Urothelium cell line (cell line): ENCODE measurements at places on chromosomes 6 and 20.
A peak's percentile ranks its signal among the peaks of the same experiment; 100 is the strongest.

GRCh38 chr20:10113746-10114145 is 79.0 kb downstream of the ANKEF1 start:
- no peak for DNase-seq

DNA sequence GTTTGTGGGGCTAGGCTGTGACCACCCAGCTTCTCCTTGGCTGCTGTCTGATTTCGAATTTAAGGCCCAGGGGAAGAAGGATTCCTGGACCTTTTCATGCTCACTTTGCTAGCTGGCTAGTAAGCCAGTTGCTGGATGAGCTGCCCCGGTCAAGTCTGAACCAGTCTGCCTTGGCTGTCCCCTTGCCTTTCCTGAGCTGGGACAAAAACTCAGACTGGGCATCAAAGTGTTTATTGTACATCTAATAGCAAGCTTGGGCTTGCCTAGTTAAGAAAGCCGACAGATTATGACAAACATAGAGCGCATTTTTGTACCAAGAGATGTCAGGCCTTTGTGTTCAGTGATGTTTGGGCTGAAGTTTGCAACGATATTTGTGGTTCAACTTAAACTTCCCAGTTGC is 750 bp upstream of the PAK5 start:
- no peak for DNase-seq

DNA sequence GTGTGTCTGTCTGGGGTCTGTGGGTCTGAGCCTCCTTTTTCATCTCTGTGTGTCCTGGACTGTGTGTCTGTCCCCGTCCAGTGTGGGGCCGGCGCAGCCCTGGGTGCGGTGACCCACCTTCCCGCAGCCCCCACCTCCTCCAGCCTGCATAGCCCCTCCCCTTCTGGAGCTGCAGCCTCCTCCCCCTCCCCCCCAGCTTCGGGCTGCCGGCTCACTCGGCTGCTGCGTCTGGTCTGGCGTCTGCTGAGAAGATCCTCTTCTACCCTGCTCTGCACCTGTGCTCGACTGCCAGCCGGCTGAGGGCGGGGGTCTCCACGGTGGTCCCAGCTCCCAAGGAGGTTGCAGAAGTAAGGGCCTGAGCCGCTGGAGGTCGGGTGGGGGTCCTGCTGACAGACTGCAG is 7.6 kb upstream of the LKAAEAR1 start:
- no peak for DNase-seq

GRCh38 chr6:8583291-8583690 is 147.9 kb upstream of the SLC35B3 start:
- DNase-seq: no peak

DNA sequence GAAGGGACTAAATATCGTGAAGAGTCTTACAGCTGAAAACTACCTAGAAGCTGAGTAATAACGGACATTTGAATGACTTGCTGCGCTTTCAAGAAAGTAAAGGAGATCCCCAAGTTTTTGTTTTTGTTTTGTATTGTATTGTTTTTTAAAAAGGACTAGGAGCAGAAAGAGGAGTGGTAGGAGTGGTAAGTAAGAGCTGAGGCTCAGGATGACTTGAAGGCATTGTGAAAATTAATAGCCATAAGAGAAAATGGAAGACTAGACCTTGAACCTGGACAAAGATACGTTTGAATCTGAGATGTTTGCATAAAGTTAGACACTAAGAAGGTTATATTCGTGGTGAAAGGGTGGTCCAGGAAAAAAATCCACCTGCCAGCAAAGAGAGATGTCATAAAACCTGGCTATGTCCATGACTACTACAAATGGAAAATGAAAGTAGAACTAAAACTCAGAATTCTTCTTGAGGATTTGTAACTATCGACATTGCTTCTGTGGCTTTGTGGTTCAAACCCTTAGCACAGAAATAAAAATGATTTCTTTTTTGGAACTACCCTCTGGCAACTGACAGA is 824.8 kb upstream of the FLRT3 start:
- DNase-seq: no peak

DNA sequence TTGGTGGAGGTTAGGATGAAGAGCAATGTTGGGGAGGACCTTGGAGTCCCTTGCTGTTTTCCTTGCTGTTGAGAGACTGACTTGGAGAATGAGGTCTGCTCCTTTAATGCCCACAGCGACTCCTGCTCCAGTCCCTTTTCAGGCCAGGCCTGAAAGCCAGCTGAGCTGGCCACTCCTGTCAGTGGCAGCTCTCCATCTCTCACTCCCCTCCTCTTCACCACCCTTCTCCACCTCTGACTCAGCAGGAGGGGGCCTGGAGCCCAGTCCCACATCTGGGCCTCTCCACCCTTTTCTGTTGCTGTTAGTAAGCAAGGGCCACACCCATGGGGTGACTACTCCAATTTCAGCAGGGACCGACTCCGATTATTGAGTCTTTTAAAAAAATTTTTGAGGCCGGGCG is 2.2 kb downstream of the SNX21 start:
- DNase-seq: peak; percentile 57

DNA sequence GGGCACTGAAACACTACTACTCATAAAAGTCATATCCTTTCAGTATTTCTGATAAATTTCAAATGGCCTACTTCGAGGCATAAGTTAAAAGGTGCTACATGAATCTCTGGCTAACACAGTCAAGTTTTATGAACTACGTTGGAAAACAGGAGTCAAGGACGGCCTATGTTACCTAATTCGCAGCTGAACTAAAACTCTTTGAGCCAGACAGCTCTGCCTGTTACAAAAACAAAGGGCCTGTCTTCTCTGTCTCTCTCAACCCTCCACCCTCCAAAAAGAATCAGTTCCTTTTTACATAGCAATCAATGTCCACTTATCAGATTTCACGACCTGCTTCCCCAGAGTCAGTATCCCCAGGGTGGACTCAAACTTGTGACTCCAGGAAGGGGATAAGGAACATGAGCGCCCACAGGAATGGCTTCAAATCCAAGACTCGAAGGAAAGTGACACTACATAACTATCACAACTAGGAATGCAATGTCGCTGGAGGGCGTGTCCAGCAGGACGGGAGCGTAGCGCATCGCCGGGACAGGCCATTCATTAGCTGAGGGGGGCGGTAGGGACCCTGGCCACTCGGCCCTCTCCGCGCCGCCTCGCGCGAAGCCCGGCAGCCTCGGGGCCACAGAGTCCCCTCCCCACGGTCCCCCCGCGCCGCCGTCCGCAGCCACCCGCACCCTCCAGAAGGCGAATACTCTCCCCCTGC is 591 bp downstream of the IBTK start:
- DNase-seq: peak; percentile 49

DNA sequence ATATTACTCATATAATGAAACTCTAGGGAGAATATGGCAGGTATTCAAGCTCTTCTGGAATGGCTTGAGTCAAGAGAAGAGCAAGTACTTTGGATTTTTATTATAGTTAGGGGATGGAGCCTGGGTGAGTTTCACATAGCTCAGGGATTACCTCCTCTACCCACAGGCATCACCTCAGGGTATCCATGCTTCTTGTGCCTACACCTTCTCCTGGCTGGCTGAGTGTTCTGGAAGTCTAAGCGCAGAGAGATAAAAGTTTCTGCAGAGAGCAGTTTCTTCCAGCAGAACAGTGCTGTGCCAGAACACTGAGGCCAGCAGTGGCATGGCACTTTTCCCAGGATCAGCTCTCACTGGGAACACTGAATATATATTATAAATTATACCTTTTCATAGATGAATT is 199.7 kb upstream of the KCNQ5 start:
- DNase-seq: no peak

GRCh38 chr6:108078191-108078590 is 3.6 kb upstream of the OSTM1 start:
- no peak for DNase-seq

- DNase-seq: no peak
Observed at GRCh38 chr6:28349344-28349891, 329 bp upstream of the ZKSCAN3 start.

GRCh38 chr6:151051164-151051563 is 185.7 kb downstream of the MTHFD1L start:
- no peak for DNase-seq

GRCh38 chr6:37354526-37355384 is 972 bp downstream of the RNF8 start:
- peak; percentile 65 for DNase-seq

DNA sequence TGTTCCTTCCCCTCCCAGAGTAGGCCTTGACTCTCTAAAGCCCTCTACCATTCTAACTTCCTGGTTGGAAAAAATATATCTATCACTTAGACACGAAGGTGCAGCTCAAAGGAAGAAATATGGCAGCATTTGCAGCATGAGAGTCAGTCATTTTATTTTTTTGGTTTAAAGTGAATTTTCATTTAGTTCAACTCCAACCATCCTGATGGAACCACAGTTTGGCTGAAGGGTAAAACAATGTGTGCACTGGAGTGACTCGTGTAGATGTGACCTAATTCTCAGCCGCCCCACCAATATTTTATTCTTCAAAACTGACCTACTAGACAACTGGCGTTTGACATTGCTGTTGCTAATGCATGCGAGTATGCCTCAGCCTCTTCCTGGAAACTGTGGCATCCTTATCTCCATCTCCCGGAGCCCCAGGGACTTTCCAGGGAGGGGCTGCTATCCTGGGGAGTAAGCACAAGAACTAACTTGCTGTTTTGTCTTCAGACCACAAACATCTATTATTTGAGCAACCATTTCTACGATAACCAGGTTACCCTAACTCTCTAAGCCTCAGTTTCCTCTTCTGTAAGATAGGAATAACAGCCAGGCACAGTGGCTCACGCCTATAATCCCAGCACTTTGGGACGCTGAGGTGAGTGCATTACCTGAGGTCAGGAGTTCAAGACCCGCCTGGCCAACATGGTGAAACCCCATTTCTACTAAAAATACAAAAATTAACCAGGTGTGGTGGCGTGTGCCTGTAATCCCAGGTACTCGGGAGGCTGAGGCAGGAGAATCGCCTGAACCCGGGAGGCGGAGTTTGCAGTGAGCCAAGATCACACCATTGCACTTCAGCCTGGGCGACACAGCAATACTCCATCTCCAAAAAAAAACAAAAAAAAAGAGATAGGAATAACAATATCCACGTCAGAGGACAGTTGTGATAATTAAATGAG is 148.7 kb upstream of the JARID2 start:
- DNase-seq: no peak

GRCh38 chr6:122553697-122554096 is 56.5 kb upstream of the PKIB start:
- DNase-seq: no peak

- DNase-seq: peak; percentile 90
Observed at GRCh38 chr20:51014797-51015722, 7.8 kb downstream of the KCNG1 start.

DNA sequence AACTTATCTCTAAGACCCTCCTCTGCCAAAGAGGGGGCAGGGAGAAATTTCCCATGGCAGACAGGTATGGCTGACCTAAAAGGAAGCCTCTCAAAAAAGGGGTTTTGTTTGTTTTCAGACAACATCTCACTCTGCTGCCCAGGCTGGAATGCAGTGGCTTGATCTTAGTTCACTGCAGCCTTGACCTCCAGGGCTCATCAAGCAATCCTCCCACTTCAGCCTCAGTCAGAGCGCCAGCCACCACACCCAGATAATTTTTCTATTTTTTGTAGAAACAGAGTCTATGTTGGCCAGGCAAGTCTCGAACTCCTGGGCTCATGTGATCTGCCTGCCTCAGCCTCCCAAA is 3.8 kb downstream of the EZR start:
- no peak for DNase-seq

- no peak for DNase-seq
Observed at GRCh38 chr6:85047818-85048217, 283.4 kb upstream of the TBX18 start.

DNA sequence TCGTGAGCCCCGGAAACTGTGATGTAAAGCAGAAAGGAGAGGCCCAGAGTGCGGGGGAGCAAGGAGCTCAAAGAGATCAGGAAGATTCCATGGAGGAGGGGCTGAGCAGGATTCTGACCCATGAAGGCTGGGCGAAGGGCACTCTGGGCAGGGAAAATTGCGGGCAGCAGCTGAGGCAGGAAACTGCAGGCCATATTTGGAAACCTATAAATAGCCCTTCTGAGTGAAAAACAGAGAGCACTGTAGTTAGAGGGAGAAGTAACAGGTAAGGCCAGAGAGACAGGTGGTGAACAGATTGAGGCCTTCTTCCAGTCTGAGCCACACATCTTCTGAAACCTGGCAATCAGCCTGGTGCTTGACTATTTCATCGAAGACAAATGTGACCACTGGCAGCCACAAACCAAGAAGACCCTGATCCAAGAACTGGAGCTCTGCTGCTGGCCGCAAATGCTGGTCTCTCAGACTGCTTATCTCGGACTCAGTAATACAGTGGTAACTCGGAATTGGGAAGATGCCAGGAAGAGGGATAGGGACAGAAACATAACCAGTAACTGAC is 14.1 kb upstream of the BEND3 start:
- DNase-seq: no peak

- DNase-seq: no peak
Observed at GRCh38 chr6:98137391-98137790, 697.0 kb upstream of the POU3F2 start.

GRCh38 chr6:170165471-170166117 is 125.3 kb downstream of the DLL1 start:
- no peak for DNase-seq

GRCh38 chr20:9019833-9020232 is 49.1 kb upstream of the PLCB4 start:
- no peak for DNase-seq

DNA sequence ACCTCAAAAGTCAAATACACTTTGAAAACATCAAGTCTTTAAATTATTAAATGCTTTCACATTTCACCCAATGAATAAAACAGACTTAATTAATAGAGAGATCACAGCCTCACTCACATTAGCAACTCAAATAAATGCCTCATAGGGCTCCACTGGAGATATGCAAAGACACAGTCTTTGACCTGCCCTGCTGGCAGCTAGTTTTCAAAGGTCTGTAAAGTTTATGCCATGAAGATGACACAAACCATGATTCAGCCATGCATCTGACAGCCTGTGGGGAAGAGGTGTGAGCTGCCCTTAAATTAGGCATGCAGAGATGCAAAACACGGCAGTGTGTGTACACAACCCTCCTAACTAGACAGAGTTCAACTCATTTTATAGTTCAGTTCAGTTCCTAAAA is 83.6 kb downstream of the PAK5 start:
- no peak for DNase-seq

- no peak for DNase-seq
Observed at GRCh38 chr6:108961985-108962384, 113.8 kb downstream of the ARMC2 start.

- DNase-seq: no peak
Observed at GRCh38 chr6:20096536-20096935, 115.7 kb downstream of the MBOAT1 start.

DNA sequence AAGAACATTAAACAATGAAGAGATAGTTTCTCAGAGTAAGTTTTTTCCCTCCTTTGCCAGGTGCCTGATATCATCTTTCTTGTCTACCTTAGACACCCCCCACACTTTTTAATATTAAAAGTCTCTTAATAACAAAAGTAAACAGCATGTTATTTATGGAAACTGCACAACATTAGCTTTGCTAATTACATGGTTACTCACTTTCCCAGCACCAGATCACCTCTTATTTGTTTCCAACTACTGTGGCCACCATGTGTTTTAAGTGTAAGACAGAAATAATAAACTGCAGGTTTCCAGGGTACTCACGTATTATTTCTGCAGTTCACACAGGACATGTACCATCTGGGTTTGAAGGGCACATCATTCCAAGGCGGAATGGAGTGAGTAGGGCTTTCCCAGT is 125.0 kb downstream of the TRMT11 start:
- DNase-seq: no peak

GRCh38 chr6:105591053-105591452 is 188.2 kb upstream of the PREP start:
- DNase-seq: no peak
